ENCODE measurements at places on chromosomes 5 and 9.

- DNase-seq, result no peak
Observed at GRCh38 chr5:127840198-127840524, 137.0 kb downstream of the CCDC192 start.

DNA sequence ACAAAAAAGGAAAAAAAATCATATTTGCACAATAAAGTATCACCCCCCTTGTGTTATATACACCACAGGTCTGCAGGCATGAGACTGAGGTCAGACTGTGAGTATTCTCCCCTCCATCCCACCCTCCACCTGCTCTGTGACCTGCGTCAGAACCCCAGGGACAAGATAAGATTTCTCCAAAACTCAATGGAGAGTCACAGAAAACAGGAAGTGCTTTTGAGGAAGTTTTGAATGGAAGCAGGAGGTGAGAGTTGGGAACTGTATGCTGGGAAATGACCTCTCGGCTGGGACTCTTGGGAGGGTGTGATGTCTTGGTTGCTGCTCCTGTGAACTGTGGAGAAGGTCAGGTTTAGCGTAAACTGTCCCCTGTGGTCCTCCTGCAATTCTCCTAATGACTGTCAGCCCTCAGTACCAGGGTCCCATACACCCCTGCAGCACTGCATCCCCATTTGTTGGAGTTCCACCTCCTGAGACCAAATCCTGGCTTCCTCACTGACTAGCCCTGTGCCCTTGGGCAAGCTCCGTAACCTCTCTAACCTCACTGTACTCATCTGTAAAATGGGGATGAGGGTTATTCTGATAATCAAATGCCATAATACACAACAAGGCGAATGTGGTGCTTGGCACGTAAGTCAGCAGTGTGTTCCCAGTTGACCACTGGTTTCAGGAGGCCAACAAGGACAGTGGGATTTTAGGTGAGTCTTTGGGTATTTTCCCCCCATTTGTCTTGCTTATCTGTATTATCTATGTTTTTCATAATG, 6.9 kb upstream of the CTSL start:
- DNase-seq, result no peak

- DNase-seq, result no peak
Observed at GRCh38 chr5:82100303-82101077, 128.7 kb downstream of the ATG10 start.

DNA sequence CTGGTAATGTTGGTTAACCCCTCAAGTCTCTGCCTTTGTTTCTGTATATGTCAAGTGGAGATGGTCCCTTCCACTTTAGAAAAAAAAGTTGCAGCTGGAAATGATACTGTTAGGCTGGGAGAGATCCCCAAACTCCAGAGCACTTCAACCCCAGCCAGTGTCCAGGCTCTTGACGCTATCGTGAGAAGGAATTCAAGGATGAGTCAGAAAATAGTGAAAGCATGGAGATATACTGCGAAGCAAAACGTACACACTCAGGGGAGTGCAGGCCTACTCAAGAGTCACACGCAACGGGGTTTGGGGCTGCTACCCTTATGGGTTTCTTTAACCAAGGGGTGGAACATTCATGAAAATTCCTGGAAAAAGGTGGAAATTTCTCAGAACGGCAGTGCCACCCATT, 24.9 kb downstream of the KCNV2 start:
- no peak for DNase-seq

GRCh38 chr5:178267245-178267644, 34.6 kb upstream of the PHYKPL start:
- no peak for DNase-seq

- no peak for DNase-seq
Observed at GRCh38 chr9:35948901-35949318, 9.0 kb downstream of the OR2S2 start.

GRCh38 chr5:83426855-83427254, 44.7 kb upstream of the VCAN start:
- DNase-seq, result no peak

GRCh38 chr5:2917524-2917923, 166.0 kb upstream of the IRX2 start:
- no peak for DNase-seq

DNA sequence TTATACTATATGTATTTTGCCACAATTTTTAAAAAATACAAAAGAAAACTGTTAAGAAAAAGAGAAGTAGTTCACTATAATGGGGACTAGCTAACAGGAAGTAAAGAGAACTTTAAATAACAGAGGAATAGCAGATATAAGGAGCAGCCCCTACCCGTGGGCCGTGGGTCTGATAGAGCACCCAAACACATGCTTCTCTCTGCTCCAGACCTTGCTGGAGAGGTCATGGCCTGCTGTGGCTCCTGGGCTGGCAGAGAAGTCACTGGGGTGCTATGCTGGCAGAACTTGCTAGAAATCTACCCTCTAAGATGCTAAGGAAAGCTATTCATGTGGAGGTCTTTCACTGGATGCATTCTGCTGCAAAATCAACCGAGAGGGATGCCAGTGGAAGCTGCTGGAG, 10.0 kb upstream of the TNFAIP8 start:
- no peak for DNase-seq

DNA sequence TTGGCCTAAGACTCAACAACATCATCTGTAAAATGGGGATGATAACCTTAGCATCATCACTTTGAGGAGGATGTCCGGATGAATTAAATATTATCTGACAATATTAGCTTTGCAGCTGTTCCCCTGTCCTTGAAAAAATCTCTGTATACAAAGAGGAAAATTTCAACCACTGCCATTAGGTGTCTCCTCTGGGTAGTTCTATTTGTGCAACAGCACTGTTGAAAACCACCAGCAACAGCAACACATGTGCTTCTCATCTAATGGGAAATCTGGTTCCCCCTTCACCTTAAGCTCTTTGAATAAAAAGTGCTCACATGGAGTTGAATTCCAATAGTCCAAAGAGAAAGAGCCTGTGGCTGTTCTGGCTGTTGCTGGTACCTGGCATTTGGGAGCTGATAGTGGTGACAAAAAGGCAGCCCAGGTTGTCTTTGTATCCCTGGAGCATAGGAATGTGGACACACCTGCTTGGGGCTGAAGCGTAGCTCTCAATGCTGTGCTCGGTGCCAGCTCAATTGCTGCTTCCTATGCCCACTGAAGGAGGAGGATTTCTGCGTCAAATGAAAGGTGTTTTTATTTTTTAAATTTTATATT, 322.1 kb upstream of the MSX2 start:
- DNase-seq, result no peak

- DNase-seq, result no peak
Observed at GRCh38 chr9:95080961-95081647, 236.4 kb downstream of the FANCC start.

DNA sequence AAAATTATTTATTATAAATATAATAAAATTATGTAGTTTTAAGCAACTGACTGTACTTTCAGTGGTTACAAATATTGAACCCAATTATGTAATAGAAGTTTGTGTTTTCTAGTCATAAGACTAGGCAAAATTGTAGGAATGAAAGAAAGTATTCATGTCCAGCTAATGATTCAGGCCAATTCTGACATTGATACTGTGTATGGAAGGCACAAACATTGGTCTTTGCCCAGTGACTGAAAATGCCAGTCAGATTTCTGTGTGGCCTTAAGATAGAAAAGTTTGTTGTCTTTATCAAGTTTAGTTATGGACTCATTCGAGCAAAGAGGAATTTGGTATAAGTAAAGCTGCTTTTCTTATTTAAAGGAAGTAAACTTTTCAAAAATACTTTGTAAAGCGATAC, 60.3 kb downstream of the SLC12A2 start:
- no peak for DNase-seq

- no peak for DNase-seq
Observed at GRCh38 chr9:15293804-15294316, 13.2 kb downstream of the TTC39B start.

- no peak for DNase-seq
Observed at GRCh38 chr9:133341369-133342068, 5.5 kb upstream of the SURF6 start.

DNA sequence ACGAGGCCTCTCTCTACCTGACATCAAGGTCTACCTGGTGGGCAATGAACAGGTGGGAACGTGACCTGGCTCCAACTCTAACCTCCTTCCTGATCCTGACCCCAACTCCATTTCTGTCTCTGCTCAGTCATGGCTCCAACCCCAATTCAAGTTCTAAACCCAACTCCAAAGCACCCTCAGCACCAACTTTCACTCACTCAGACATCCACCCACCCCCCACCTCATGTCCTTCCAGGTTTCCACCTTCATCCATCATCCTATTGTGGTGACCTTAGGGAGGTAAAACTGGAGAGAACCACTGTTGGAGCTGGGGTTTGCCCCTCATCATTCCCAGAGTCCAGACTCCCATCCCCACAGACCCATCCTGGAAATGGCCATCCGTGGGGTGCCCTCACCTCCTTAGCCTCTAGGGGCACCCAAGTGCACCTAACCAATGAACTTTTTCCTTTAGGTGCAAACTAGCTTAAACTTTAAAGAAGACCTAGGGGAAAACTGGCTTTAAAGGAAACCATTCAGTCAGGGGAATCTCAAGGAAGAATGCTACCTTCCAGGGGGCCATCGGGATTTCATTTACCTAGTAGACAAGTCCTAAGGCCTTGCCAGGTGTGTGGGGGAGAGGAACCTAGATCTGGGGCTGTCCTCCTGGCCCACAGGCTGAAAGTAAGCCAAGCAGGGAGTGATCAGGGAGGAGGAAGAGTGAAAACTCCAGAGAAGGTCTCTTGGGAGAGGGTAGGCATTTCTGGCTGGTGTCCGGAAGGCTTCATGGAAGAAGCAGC, 11.3 kb downstream of the RGS14 start:
- no peak for DNase-seq

GRCh38 chr5:146342882-146343865, 4.5 kb downstream of the POU4F3 start:
- no peak for DNase-seq
